ENCODE measurements at places on chromosomes 5 and 9. TPM values are rescaled to one million over a fixed set of nuclear protein-coding genes. Genes with fewer than 3 reads are reported as not detected.
A peak's percentile ranks its signal among the peaks of the same experiment; 100 is the strongest.

Gene GGTA1
- total RNA-seq, result not detected

Gene PROB1
- total RNA-seq, result 3.9 TPM

GRCh38 chr9:17928228-17928627, 349.4 kb downstream of the SH3GL2 start:
- H3K36me3 ChIP-seq, result no peaks in the 10 kb centered on the region
- no peak for DNase-seq
- no peak overlapping the region for H3K27ac ChIP-seq
- no peaks in the 10 kb centered on the region for H3K27me3 ChIP-seq

DNA sequence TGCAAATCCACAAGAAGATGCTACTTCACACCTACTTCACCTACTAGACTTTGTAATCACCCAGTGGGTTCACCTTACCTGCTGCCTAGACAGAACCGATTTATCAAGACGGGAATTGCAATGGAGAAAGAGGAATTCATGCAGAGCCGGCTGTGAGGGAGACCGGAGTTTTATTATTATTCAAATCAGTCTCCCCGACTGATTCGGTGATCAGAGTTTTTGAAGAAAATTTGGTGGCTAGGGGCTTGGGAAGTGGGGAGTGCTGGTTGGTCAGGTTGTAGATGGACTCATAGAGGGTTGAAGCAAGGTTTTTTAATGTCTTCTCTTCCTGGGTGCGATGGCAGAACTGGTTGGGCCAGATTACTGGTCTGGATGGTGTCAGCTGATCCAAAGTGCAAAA, 23.4 kb downstream of the SFXN1 start:
- no peak for DNase-seq
- peaks cover 56% of the 10 kb centered on the region for H3K4me1 ChIP-seq
- no peak overlapping the region for H3K4me3 ChIP-seq
- H3K27me3 ChIP-seq, result no peaks in the 10 kb centered on the region
- peak overlapping the region; percentile 55 for H3K27ac ChIP-seq

GRCh38 chr9:30582240-30582639, 1802.2 kb upstream of the ACO1 start:
- no peak overlapping the region for H3K27ac ChIP-seq
- no peaks in the 10 kb centered on the region for H3K27me3 ChIP-seq
- H3K36me3 ChIP-seq, result no peaks in the 10 kb centered on the region
- no peak overlapping the region for H3K4me3 ChIP-seq
- H3K4me1 ChIP-seq, result no peaks in the 10 kb centered on the region

GRCh38 chr5:93929131-93929530, 187.7 kb upstream of the POU5F2 start:
- peaks cover 9% of the 10 kb centered on the region for H3K36me3 ChIP-seq
- H3K27me3 ChIP-seq, result no peaks in the 10 kb centered on the region
- H3K27ac ChIP-seq, result no peak overlapping the region
- no peak overlapping the region for H3K4me3 ChIP-seq
- DNase-seq, result no peak
- no peaks in the 10 kb centered on the region for H3K4me1 ChIP-seq

Gene ECSCR
- not detected for total RNA-seq

- H3K4me3 ChIP-seq, result no peak overlapping the region
- DNase-seq, result no peak
- H3K27me3 ChIP-seq, result peaks cover 2% of the 10 kb centered on the region
- peaks cover 17% of the 10 kb centered on the region for H3K4me1 ChIP-seq
- no peaks in the 10 kb centered on the region for H3K36me3 ChIP-seq
Observed at GRCh38 chr5:107467137-107467932, 203.4 kb downstream of the EFNA5 start.

- no peaks in the 10 kb centered on the region for H3K36me3 ChIP-seq
- no peak for DNase-seq
Observed at GRCh38 chr9:105503881-105504280, 54.0 kb upstream of the FKTN start.

Gene SAXO1
- not detected for total RNA-seq

Gene C9orf50
- not detected for total RNA-seq

Gene SLC45A2
- total RNA-seq, result not detected

GRCh38 chr5:133668458-133668857, 56.1 kb upstream of the FSTL4 start:
- no peak overlapping the region for H3K4me3 ChIP-seq
- no peaks in the 10 kb centered on the region for H3K4me1 ChIP-seq
- H3K27me3 ChIP-seq, result peaks cover 11% of the 10 kb centered on the region
- H3K36me3 ChIP-seq, result no peaks in the 10 kb centered on the region

DNA sequence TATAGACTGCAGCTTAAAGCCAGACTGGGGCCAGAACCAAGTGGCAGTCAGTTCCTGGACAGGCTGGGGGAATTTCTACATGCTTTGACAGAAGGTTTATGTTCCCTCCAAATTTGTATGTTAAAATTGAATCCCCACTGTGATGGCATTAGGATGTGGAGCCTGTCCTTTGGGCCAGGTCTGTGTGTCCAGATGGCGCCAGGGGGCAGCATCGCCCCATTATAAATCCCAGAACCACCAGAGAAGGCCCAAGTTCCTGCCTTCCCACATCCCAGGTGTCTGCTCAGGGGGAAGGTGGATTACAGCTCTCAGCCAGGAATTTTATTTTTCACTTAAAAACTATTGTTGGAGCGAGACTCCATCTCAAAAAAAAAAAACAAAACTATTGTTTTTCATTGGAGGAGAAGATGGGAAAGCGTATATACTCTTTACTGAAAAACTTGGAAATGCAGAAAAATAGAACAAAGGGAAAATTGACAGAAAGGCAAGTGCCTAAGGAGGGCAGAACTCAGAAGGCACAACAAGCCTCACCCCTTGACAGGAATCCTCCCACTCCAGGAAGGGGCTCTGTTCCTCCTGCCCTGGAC, 5.0 kb downstream of the IL3 start:
- H3K4me3 ChIP-seq, result no peak overlapping the region
- peaks cover 39% of the 10 kb centered on the region for H3K4me1 ChIP-seq
- peak; percentile 80 for DNase-seq
- no peaks in the 10 kb centered on the region for H3K27me3 ChIP-seq

GRCh38 chr9:38051780-38052546, 17.1 kb downstream of the SHB start:
- no peak overlapping the region for H3K27ac ChIP-seq
- H3K4me3 ChIP-seq, result no peak overlapping the region
- peaks cover 2% of the 10 kb centered on the region for H3K27me3 ChIP-seq

- H3K27ac ChIP-seq, result no peak overlapping the region
- H3K4me3 ChIP-seq, result no peak overlapping the region
- H3K36me3 ChIP-seq, result peaks cover 13% of the 10 kb centered on the region
- H3K4me1 ChIP-seq, result peaks cover 48% of the 10 kb centered on the region
- H3K27me3 ChIP-seq, result no peaks in the 10 kb centered on the region
- DNase-seq, result no peak
Observed at GRCh38 chr9:123686131-123686828, 243.6 kb downstream of the DENND1A start.

- no peaks in the 10 kb centered on the region for H3K36me3 ChIP-seq
- DNase-seq, result no peak
- no peaks in the 10 kb centered on the region for H3K4me1 ChIP-seq
- no peak overlapping the region for H3K4me3 ChIP-seq
Observed at GRCh38 chr9:98923451-98924123, 20.1 kb upstream of the COL15A1 start.

DNA sequence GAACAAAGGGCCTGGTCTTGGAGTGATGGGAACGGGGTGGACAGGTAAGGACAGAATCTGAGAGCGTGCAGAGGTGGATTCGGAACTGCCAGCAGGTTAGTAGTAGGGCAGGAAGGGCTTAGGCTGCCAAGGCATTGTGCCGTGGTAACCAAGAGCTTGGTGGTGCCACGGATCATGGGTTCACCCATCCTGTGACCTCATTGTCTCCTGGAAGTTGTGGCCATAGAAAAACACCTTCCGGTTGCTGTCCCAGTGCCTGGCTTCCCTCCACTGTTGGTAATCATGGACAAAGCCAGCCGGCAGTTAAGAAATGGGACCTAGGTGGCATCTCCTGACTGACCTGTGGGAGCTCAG, 42.5 kb upstream of the CFAP157 start:
- no peak for DNase-seq
- H3K27me3 ChIP-seq, result no peaks in the 10 kb centered on the region
- H3K4me3 ChIP-seq, result no peak overlapping the region
- H3K27ac ChIP-seq, result no peak overlapping the region

- no peak overlapping the region for H3K27ac ChIP-seq
- DNase-seq, result no peak
Observed at GRCh38 chr9:121658166-121658565, 6.7 kb downstream of the DAB2IP start.

DNA sequence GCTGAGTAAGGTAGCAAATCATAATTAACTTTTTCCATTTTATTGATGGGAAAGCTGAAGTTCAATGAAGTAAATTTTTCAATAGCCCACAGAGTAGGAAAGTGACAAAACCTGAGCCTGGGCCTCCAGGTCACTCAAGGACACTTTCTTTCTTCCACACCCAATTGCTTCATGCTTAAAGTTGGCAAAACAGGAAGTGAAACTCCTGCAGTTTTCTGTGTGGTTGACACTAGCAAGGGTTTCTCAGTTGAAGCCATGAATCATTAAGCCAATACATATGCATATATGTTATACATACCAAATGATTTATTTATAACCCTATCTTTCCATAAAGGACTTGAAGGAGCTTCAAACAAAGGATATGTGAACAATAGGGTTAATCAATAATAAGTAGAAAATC, 13.9 kb downstream of the TLR4 start:
- H3K27ac ChIP-seq, result no peak overlapping the region
- H3K4me1 ChIP-seq, result no peaks in the 10 kb centered on the region
- peak; percentile 7 for DNase-seq
- H3K4me3 ChIP-seq, result no peak overlapping the region
- no peaks in the 10 kb centered on the region for H3K27me3 ChIP-seq

DNA sequence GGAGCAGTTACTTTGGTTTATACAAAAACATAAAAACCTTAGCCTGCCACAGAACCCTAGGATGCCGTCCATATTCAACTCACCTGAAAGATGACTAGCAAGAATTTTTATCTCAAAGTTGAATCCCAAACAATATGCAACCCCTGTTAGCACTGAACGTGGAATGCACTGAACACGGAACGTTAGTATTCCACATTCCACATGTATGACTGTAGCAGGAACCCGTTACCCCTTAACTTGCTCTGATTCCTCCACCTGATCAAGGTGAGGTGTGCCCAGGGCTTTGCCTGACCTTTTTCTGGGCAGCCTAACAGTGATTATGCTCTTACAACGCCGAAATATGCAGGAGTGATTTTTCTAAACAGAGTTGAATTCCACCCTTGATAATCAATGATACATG, 43.7 kb downstream of the AK8 start:
- H3K27ac ChIP-seq, result no peak overlapping the region
- H3K4me3 ChIP-seq, result no peak overlapping the region
- H3K36me3 ChIP-seq, result no peaks in the 10 kb centered on the region

DNA sequence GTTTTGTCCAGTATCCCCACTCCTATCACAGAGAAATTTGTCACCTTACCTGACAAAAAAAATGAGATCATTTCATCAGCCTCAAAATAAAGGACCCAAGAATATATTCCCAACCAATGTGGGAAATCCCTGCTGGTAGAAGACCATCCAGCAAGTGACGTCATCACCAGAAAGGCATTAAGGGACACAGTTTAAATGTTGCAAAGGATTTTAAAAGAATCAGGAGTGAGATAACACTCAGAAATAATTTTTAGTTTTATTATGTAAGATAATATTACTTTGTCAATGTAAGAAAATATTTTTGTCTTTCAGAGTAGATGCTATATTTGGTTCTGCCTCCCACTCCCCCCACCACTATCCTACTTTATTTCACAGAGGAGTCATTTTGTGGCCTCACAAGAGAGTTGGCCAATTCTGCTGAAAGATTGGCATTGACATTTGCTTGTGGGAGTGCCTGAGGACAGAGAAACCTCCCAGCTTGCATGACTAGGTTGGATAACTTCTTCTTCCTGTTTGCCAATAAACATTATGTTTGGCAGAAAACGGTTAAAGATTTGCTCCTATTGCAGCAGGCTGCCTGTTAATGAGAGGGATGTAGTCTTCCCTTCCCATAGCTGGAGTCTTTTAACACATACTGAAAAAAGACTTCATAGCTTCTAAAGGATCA, 288.6 kb upstream of the DAB2 start:
- H3K27ac ChIP-seq, result no peak overlapping the region
- H3K27me3 ChIP-seq, result peaks cover 9% of the 10 kb centered on the region
- no peak for DNase-seq

Gene TAF11L5
- not detected for total RNA-seq

Gene RELL2
- total RNA-seq, result 31.4 TPM

Gene PCDHB6
- not detected for total RNA-seq

Gene CCNJL
- not detected for total RNA-seq

DNA sequence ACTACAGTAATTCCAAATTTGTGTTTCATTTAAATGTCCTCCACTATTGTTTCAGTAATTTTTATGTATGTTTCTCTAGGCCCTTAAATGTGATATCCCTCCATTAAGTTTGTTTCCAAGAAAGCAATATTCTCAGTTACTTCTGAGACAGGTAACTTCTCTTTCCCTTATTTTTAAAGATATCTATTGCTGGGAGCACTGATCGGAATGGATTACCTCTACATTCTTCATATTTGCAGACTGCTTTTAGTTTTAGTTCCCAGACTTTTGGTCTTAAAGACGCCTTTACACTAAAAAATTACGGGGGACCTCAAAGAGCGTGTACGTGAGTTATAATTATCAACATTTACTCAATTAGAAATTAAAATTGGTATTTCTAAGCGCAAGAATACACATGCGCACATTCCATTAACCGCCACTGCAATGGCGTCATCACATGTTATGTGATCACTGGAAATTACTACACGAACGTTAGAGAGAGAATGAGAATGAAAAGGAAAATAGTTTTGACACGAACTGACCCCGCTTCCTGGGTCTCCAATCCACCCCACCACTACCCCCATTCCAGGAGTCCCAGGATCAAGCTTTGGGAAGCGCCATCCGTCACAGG, 519 bp upstream of the RAD50 start:
- DNase-seq, result no peak
- peaks cover 26% of the 10 kb centered on the region for H3K4me1 ChIP-seq
- H3K27ac ChIP-seq, result peak overlapping the region; percentile 96
- H3K4me3 ChIP-seq, result peak overlapping the region; percentile 92
- no peaks in the 10 kb centered on the region for H3K27me3 ChIP-seq
- H3K36me3 ChIP-seq, result peaks cover 15% of the 10 kb centered on the region

Gene TMEM171
- total RNA-seq, result not detected

DNA sequence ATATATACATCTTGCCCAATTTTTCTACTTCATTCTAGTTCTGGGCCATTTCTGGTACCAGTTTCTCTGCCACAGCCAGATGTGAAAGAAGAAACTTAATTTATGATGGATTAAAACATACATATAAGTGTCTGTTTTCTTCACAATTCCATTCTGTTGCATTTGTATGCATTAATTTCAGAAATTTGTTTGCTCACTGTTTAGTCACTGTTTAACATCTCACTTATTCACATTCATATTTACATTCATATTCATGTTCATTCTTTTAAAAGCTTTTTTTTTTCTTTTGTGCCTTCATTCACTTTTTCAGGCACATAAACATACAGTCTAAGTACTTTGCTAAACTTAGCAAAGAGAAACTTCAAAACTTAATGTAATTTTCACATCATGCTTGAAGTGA, 684.0 kb upstream of the CDH9 start:
- DNase-seq, result no peak
- H3K36me3 ChIP-seq, result no peaks in the 10 kb centered on the region
- H3K4me3 ChIP-seq, result no peak overlapping the region
- no peaks in the 10 kb centered on the region for H3K27me3 ChIP-seq

Gene ANKRD34B
- total RNA-seq, result not detected

Data from activated CD8-positive, alpha-beta T cell treated with anti-CD3 and anti-CD28 coated beads for 36 hours (primary cell).